ENCODE measurements at places on chromosomes 3 and 15.

- DNase-seq, result no peak
Observed at GRCh38 chr3:196740481-196741248, 1.0 kb downstream of the PAK2 start.

GRCh38 chr3:119759962-119760361, 21.9 kb upstream of the NR1I2 start:
- DNase-seq, result no peak

- DNase-seq, result no peak
Observed at GRCh38 chr3:195075941-195076875, 194.8 kb downstream of the XXYLT1 start.

GRCh38 chr15:68985361-68985891, 29.1 kb upstream of the NOX5 start:
- DNase-seq, result no peak

DNA sequence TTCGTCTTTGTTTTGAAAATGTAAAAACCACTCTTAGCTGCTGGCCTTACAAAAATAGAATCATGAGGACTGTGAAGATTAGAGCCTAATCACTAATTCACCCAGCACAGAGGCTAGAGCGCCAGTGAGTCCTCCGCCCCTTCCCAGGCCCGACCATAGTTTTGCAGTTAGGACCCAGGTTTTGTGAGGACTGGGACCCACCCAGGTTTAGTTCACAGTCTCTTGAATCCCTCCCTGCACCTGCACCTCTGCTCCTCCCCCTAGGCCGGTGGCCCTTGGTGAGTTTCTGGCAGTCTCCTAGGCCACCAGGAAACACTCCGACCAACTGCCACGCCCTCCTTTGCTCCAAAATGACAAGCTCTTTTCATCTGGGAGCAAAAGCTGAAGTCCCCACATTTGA, 136.0 kb upstream of the CCDC54 start:
- DNase-seq, result no peak

GRCh38 chr3:161549261-161549660, 52.7 kb downstream of the OTOL1 start:
- no peak for DNase-seq

- DNase-seq, result no peak
Observed at GRCh38 chr15:29652595-29652994, 169.7 kb downstream of the TJP1 start.

DNA sequence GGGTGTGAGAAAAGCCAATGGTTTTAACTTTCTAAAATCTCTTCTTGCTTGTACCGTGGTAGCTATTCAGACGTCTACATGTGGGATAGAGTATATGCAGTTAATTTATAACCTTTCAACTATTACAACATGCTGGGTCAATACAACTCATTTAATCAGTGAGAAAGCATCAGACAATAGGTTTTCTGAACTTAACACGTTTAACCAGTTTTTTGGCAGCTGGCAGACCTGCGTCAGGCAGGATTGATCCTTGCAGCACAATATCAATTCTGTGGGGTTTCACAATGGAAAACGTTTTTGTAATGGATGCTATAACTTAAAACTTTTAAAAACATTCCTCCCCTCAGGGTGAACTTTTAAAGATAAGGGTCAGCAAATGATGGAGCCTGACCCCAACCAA, 6.5 kb downstream of the GNB5 start:
- no peak for DNase-seq

DNA sequence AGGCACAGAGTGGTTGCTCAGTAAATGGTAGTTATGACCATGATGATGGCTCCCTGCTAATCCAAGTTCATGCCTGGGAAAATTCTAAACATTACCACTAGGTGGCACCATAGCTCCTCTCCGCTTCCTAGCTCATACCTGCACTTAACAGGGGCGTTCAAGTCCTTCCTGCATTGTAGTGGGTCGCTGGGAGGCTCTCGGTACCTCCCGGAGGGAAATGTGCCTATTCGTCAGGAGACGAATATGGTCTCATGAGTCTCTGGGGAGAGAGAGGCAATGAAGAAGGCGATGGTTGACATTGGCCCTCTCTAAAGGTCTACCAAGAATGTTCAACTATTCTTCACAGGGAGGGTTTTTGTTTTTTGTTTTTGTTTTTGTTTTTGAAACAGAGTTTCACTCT, 10.9 kb downstream of the MESP1 start:
- DNase-seq, result peak; percentile 80

GRCh38 chr15:67873777-67874176, 33.9 kb upstream of the RNU6-1 start:
- no peak for DNase-seq

DNA sequence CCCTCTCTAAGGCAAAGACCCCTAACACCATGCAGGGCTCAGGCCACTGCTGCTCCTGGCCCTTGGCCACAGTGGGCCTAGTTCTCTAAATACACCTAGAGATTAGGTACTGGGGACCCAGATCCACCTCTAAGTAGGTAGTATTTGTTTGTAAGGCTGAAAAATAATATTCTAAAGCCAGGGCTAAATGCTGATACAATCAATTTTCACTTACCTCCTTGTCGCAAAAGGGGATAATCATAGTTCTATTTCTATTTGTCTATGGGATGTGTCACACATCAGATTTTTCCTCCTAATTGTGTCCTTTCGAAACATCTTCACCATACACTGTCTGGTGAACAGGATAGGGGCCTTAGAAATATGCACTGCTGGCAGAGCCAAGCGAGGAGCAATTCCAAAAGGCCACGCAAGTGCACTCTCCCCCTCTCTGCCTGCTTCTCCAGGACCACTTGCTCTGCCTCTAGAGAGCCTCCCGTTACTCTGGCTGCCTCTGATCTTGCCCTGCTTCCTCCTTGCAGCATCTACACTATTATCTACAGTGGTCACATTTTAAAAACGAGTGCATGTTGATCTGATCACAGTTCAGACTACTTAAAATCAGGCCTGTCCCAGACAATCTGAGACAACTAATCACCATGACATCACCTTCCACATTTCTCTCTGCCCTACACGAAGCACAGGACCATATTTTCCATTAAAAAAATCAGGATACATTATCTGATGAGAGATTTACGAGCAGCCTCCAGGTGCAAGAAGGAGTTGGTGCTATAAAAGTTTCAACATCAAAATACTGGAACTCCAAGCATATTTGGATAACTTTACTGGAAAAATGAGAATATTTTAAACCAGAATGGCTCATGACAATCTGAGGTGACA, 115.4 kb downstream of the MYLK start:
- no peak for DNase-seq

DNA sequence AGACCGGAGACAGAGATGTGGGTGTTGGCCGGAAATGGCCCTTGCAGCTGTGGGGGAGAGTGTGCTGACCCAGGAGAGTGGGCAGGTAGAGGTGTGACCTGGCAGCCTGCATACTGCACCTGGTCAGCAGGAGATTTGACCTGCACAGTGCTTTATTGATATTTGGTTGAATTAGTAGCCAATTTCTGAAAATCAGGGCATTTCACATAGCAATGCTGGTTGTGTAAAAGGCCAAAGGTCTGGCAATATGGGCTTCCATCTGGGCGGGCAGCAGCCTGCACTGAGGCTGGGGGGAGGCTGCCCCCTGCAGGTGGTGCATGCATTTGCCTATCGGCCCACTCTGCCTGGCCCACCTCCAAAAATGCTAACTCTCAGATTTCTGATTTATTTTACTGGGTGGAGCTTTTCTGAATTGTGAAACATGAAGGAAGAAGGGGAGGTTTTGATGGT, 9.4 kb upstream of the MGLL start:
- DNase-seq, result peak; percentile 25

DNA sequence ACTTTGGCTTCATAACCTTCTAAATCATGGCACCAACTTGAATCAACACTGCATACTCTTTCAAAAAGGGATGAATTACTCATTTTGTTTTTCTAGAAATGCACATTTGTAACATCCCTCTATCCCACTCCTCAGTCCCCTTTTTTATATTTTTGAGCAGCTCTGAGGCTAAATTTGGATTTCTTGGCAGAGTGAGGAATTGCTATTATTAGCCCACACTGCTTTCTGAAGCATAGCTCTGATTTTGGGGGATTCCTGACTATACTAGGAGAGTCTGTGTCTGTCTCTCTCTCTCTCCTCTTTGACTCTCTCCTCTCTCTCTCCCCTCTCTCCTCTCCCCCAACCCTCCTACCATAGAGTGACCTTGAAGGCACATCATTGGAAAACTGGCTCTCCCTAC, 76.6 kb downstream of the RBPMS2 start:
- no peak for DNase-seq

- no peak for DNase-seq
Observed at GRCh38 chr3:159884661-159885402, 103.8 kb upstream of the IL12A start.

- DNase-seq, result peak; percentile 56
Observed at GRCh38 chr15:90529371-90530249, at the start of gene CRTC3. CRTC3 (plus strand) TSS chr15:90529923; CDS start chr15:90530072, 149 bp downstream.

DNA sequence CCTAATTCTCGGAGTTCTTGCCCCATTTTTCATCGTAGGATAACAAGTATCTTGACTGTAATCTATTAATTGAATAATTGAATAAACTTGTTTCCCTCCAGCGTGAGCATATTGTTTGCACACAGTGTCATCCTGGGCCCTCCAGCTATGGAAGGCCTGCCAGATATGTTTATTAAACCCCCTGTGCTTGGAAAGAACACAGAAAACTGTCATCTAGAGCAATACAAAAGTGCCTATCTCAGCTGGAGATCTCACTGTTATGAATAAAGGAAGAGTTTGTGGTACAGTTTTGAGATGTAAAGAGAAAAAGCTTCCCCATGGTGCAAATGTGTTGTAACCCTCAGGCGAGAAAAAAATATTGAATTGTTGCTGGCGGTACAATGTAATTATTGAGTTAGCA, 405.9 kb downstream of the SOX2 start:
- DNase-seq, result no peak

DNA sequence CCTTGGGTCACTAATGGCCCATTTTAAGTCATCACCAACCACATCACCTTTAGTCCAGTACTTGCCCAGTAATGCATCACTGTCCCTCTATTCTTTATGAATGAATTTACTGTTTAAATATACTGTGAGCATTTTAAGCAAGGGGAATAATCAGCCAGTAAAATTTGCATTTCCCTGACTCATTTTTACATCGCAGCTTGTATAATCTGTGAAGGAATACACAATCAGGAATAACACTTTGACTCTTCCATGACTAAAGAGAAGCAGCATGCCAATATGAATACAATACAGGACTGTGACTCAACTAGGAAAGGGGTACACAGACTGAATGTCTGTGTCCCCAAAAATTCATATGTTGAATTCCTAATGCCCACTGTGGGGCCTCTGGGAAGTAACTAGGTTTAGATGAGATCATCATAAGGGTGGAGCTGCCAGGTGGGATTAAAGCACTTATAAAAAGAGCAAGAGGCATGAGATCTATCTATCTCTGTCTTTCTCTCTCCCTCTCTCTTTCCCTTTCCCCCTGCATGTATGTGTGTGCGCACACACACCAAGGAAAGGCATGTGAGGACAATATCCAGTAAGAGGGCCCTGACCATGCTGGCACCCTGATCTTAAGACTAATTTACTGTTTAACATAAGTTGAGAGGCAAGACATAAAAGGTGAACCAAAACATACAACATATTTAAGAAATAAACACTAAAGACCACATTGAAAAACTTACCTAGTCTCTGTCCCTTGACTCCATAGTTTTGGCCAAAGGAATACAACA, 12.1 kb downstream of the B4GALT4 start:
- no peak for DNase-seq

DNA sequence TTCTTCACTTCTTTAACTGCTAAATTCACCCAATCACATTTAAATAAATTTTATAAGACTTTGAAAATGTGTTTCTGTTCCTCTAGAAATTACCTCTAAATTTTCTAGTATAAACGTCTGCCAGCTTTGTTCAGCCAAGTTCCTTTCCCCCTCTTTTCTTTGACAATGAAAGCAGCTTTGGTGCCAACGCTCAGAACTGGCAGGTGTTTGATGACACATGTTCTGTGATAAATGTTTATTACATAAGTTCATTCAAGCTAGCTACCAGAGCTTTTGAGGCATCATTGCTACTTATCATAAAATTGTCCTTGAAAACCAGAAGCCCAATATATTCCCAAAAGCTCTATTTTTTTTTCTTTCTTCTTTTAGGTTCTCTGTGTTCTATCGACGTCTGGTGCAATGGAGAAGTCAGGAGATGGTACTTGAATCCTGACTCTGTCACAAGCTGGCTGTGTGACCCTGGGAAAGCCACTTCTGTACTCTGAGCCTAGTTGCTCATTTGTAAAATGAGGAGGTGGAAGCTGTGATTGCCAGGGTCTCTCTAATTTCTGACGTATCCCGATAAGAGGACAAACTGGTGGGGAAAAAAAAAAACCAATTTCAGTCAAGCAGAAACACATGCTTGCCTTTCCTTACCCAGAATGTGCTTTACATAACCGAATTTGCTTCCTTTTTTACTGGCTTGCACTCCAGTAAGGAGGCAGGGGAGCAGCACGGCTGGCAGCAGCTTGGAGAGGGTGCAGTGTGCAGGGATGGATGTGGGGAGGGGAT, 187.1 kb upstream of the LPP start:
- DNase-seq, result no peak

DNA sequence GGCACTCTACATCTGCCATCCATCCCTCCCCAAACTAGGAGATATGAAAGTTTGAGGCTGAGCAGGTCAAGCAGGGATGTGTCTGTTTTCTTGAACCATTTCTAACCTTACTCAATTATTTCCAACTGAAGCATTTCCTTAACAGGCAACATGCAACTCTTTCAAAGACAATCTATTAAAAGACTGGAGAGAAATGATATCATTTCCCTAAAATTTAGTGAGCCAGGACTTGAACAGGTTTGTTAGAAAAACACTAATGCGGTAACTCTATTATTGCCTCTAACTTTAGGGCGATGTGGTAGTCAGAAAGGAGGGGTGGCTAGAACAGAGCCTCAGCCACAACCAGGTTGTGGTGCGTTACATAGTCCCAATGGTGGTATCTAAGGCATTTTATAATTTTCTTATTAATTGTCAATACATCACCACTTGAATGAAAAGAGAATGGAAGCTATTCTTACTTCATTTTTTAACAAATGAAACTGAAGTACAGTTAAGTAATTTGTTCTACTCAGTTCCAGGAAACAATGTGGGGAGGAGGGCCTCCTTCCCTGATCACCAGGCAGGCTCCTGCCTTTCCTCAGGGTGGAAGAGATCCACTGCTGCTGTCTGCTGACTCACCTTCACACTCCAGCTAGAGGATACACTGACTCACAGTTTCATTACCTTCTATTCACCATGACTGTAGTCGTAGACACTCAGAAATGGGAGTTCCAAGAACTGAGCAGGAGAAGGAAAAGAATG, 22.8 kb downstream of the MYO1E start:
- DNase-seq, result no peak

All from CD8-positive, alpha-beta T cell (primary cell).